ENCODE measurements at places on chromosomes 16 and 17. TPM values are rescaled to one million over a fixed set of nuclear protein-coding genes. Genes with fewer than 3 reads are reported as not detected.

DNA sequence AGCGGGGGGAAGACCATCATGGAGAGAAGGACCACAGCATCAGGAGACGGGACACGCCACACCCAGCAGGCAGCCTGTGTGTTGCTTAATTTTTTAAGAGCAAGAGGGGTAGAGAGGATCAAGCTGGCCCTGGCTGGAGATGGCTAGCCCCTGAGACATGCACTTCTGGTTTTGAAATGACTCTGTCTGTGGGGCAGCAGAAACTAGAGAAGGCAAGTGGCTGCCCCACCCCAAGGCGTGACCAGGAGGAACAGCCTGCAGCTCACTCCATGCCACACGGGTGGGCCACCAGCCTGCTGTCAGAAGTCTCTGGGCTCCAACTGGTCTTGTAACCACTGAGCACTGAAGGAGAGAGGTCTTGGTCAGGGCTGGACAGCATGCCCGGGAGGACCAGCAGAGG is 75.5 kb downstream of the SOCS1 start:
- no peak overlapping the region for H3K4me3 ChIP-seq
- H3K36me3 ChIP-seq: no peaks in the 10 kb centered on the region
- no peak overlapping the region for H3K27ac ChIP-seq
- no peaks in the 10 kb centered on the region for H3K27me3 ChIP-seq

GRCh38 chr17:48490451-48490892 is 40.3 kb downstream of the HOXB1 start:
- peak; percentile 32 for DNase-seq
- no peak overlapping the region for H3K27ac ChIP-seq
- no peaks in the 10 kb centered on the region for H3K27me3 ChIP-seq
- H3K36me3 ChIP-seq: no peaks in the 10 kb centered on the region

DNA sequence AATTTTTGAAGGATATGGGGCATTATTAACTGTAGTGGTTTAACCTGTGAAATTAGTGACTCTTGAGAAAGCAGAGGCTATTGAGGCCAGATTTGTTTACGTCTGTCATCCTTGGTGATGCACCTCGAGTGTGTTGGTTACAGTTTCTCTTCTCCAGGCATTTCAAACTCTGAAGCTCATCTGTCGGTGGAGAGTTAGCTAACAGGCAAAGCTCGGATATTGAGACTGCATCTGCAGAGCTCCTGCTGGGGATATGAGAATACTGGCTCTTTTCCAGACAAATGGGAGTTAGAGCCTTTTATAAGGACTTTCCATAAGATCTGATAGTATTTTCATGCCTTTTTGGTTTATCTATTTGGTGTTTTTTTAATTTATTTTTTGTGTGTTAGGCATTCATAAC is 6.7 kb downstream of the CLEC16A start:
- H3K27me3 ChIP-seq: no peaks in the 10 kb centered on the region
- no peak for DNase-seq
- H3K4me3 ChIP-seq: no peak overlapping the region
- peaks cover 20% of the 10 kb centered on the region for H3K4me1 ChIP-seq

GRCh38 chr16:83329441-83329840 is 478.3 kb upstream of the HSBP1 start:
- peaks cover 10% of the 10 kb centered on the region for H3K27me3 ChIP-seq
- H3K36me3 ChIP-seq: no peaks in the 10 kb centered on the region
- no peak overlapping the region for H3K4me3 ChIP-seq
- H3K27ac ChIP-seq: no peak overlapping the region

GRCh38 chr17:61593426-61593825 is 2.4 kb upstream of the NACA2 start:
- no peak overlapping the region for H3K4me3 ChIP-seq
- DNase-seq: no peak
- no peak overlapping the region for H3K27ac ChIP-seq
- H3K27me3 ChIP-seq: peaks cover 14% of the 10 kb centered on the region
- no peaks in the 10 kb centered on the region for H3K36me3 ChIP-seq

GRCh38 chr17:31564291-31564690 is 172.8 kb downstream of the RAB11FIP4 start:
- no peaks in the 10 kb centered on the region for H3K27me3 ChIP-seq
- H3K36me3 ChIP-seq: no peaks in the 10 kb centered on the region
- peaks cover 21% of the 10 kb centered on the region for H3K4me1 ChIP-seq
- no peak overlapping the region for H3K4me3 ChIP-seq
- no peak overlapping the region for H3K27ac ChIP-seq

DNA sequence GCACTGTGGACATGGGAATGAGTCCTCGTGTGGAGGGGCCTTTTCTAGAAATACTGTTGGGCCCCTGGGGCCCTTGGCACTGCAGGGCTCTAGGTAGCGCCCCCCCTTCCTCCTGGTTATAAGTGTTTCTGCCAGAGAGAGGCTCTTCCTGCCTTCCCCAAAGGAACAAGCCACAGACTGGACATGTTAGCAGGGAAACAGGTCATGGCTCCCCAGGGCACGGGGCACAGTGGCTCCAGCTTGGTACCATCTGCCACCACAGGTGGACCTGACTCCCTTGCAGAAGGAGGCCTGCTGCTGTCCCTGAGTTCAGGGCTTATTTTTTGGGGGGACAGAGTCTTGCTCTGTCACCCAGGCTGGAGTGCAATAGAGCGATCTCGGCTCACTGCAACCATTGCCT is 8.8 kb downstream of the PDK2 start:
- H3K4me3 ChIP-seq: no peak overlapping the region
- H3K27me3 ChIP-seq: no peaks in the 10 kb centered on the region
- no peak for DNase-seq
- no peak overlapping the region for H3K27ac ChIP-seq

GRCh38 chr17:56322991-56323390 is 169.7 kb downstream of the ANKFN1 start:
- no peaks in the 10 kb centered on the region for H3K36me3 ChIP-seq
- H3K4me3 ChIP-seq: no peak overlapping the region
- H3K27me3 ChIP-seq: peaks cover 68% of the 10 kb centered on the region
- H3K27ac ChIP-seq: no peak overlapping the region

GRCh38 chr17:17824119-17824782 is 12.5 kb downstream of the SREBF1 start:
- peak overlapping the region; percentile 85 for H3K27ac ChIP-seq
- H3K4me3 ChIP-seq: peak overlapping the region; percentile 39
- DNase-seq: no peak
- H3K4me1 ChIP-seq: peaks cover 72% of the 10 kb centered on the region

DNA sequence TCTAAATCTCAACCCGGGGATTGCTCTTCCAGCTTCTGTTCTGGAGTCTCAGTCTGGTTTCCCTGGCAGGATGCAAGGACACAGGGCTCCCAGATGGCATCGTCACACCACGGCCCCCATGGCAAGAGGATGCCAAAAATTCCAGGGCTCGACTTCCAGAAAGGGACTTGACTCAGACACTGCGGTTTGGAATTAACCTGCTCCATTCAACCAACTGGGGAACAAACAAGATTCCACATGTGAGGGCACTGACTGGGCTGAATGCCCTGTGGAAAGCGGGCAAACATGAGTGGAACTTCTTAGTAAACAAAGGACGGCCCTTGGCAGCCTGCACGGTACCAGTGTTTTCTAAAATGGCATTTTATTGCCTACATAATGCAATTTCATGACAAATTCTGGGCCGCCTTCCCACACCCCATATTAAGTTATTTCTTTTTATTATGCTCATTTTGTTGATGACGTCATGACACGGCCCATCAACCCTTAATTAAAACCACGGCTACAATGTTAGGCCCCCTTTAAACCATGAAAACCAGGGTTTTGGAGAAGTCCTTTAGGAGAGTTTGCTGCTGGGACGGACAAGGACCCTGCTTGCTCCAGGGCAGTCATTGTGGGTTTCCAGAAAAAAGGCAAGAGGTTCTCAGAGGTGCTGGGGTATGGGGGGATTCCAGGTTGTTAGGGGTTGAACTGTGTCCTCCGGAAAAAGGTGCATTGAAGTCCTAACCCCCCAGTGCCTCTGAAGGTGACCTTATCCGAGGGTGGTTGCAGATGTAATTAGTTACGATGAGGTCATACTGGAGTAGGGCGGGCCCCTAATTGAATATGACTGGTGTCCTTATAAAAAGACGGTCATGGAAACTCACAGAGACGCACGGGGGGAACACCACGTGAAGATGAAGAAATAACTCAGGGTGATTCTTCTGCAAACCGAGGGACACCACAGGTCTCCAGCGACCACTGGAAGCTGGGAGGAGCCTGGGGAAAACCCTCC is 205.6 kb downstream of the FOXL1 start:
- H3K27ac ChIP-seq: peak overlapping the region; percentile 73
- no peak overlapping the region for H3K4me3 ChIP-seq
- H3K36me3 ChIP-seq: no peaks in the 10 kb centered on the region

- no peaks in the 10 kb centered on the region for H3K27me3 ChIP-seq
- peaks cover 16% of the 10 kb centered on the region for H3K4me1 ChIP-seq
- peaks cover 7% of the 10 kb centered on the region for H3K36me3 ChIP-seq
These were observed 27.9 kb downstream of the GABARAPL2 start for GRCh38 chr16:75593825-75594820.

GRCh38 chr17:61352781-61353491 is 46.7 kb upstream of the TBX2 start:
- DNase-seq: no peak
- H3K4me1 ChIP-seq: peaks cover 17% of the 10 kb centered on the region
- no peak overlapping the region for H3K4me3 ChIP-seq
- no peaks in the 10 kb centered on the region for H3K36me3 ChIP-seq
- no peaks in the 10 kb centered on the region for H3K27me3 ChIP-seq

- DNase-seq: no peak
- no peaks in the 10 kb centered on the region for H3K4me1 ChIP-seq
- H3K4me3 ChIP-seq: no peak overlapping the region
- no peaks in the 10 kb centered on the region for H3K27me3 ChIP-seq
These were observed 676.6 kb downstream of the TOX3 start for GRCh38 chr16:51870296-51870854.

- peaks cover 17% of the 10 kb centered on the region for H3K4me1 ChIP-seq
- H3K27me3 ChIP-seq: no peaks in the 10 kb centered on the region
- no peak for DNase-seq
- H3K4me3 ChIP-seq: no peak overlapping the region
- no peak overlapping the region for H3K27ac ChIP-seq
- H3K36me3 ChIP-seq: no peaks in the 10 kb centered on the region
These were observed 25.2 kb downstream of the TK2 start for GRCh38 chr16:66524601-66525164.

GRCh38 chr17:44170499-44171201 is at the start of gene ASB16:
Gene ASB16, plus strand, starts transcription at chr17:44170704. Its CDS starts 86 bp downstream, at chr17:44170790.
- no peaks in the 10 kb centered on the region for H3K27me3 ChIP-seq
- H3K4me1 ChIP-seq: peaks cover 9% of the 10 kb centered on the region
- H3K36me3 ChIP-seq: no peaks in the 10 kb centered on the region

DNA sequence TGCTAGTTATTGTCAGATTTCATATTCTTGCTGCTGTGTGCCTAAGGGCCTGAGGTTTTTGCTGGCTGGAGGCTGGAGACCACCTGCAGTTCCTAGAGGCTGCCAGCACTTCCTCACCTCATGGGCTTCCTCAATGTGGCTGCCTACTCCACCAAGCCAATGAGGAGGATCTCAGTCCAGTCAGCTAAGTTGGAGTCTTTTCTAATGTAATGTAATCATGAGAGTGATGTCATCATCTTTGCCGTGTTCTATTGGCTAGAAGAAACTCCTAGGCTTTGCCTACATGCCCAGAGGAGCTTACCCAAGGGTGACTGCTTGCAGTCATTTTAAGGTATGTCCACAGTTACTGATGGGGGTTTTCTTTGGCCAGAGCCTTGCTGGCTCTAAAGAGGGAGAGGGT is 53.0 kb downstream of the SOCS3 start:
- H3K4me3 ChIP-seq: no peak overlapping the region
- H3K27ac ChIP-seq: no peak overlapping the region
- no peaks in the 10 kb centered on the region for H3K27me3 ChIP-seq
- no peak for DNase-seq
- H3K36me3 ChIP-seq: no peaks in the 10 kb centered on the region

GRCh38 chr17:4362141-4362540 is 4.3 kb downstream of the UBE2G1 start:
- peaks cover 4% of the 10 kb centered on the region for H3K36me3 ChIP-seq
- DNase-seq: peak; percentile 10
- H3K27me3 ChIP-seq: no peaks in the 10 kb centered on the region
- H3K4me1 ChIP-seq: no peaks in the 10 kb centered on the region

DNA sequence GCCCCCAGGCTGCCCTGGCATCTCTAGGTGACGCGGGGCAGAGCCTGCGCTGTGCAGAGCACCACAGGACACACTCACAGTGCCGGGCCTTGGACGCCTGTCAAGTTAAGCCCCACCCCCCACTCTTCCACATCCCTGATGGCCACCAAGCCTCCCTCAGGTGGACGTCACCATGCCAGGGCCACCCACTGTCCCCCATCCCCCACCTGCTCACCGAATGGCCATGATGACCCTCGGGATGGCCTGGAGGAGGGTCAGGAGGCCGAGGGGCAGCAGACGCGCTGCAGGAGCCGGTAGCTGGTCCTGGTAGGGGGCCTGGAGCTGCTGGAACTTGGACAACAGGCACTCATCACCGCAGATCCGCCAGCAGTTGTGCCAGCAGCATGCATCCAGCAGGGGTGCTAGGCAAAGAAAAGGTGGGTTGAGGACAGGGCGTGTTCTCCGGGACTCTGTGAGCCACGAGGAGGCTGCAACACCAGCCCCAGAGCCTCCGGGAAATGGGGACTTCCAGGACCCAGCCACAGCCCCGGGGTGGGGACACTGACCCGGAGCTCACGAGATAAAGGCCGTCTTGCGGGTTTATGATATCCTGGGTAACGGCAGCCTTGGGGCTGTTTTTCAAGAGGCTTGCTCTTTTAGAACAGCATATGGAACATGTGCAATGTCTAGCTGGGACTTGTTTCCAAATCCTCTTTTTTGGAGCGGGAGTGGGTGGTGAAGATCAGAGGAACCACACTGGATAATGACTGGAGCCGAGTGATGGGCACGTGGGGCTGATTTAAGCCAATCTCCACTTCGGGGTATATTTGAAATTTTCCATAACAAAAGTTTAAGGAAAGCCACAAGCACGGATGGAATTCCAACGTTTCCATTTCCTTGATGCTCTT is 11.4 kb downstream of the C16orf95 start:
- no peak for DNase-seq
- no peaks in the 10 kb centered on the region for H3K36me3 ChIP-seq
- H3K27ac ChIP-seq: no peak overlapping the region
- no peaks in the 10 kb centered on the region for H3K4me1 ChIP-seq

- no peak overlapping the region for H3K27ac ChIP-seq
- no peak overlapping the region for H3K4me3 ChIP-seq
- no peaks in the 10 kb centered on the region for H3K27me3 ChIP-seq
- DNase-seq: no peak
- peaks cover 17% of the 10 kb centered on the region for H3K4me1 ChIP-seq
- H3K36me3 ChIP-seq: no peaks in the 10 kb centered on the region
These were observed 3.2 kb upstream of the ST6GALNAC1 start for GRCh38 chr17:76646712-76647111.

Gene KRT24
- total RNA-seq: not detected

Gene IL32
- total RNA-seq: 8.8 TPM

Gene TBC1D26
- not detected for total RNA-seq

Gene GRAP
- not detected for total RNA-seq

Gene RBFOX1
- not detected for total RNA-seq

Gene NATD1
- total RNA-seq: 0.69 TPM

Gene CCDC144A
- 0.17 TPM for total RNA-seq

Gene CES5A
- not detected for total RNA-seq

Gene CTRL
- total RNA-seq: 1.6 TPM
